ENCODE measurements at places on chromosomes 7 and 10.

GRCh38 chr7:76318488-76319353 lies 16.2 kb downstream of the HSPB1 start:
- peak; percentile 69 for DNase-seq

DNA sequence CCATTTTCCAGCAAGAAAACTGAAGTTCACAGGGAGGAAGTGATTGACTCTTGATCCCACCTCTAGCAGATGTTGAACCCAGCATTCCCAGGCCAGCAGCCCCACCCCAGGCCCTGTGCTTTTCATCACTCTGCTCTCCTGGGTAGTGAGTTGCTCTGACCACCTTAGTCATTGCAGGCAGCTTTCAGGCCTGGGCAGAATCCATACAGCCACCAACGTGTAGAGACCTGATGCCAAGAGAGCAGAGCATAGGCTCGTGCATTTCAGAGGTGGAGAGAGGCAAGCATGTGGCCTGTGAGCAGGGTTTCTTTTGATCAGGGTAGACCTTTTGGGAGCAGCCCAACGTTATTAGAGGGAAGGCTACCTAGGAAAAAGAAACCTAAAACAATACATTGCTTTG lies 334.6 kb downstream of the PTEN start:
- no peak for DNase-seq

GRCh38 chr7:33809228-33809627 lies 96.1 kb upstream of the BMPER start:
- DNase-seq: no peak

GRCh38 chr7:91228927-91229558 lies 35.2 kb upstream of the FZD1 start:
- DNase-seq: no peak

DNA sequence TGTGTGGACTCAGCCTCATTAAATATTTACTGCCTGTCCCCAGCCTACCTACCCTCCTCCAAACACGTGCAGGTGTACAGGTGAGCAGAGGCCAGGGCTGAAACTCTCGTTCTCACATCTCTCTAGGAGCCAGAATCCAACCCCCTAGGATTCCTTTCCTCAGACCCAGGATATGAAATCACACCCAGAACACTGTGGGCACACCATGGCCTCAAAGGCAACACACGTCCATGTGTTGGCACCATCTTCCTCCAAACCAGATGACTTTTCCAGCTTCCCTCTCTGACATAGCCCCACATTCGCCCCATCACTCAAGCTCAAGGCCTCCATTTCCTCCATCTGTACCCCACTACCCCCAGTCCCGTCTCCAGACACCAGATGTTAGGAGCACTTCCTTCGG lies 51.8 kb upstream of the DUSP5 start:
- DNase-seq: no peak

DNA sequence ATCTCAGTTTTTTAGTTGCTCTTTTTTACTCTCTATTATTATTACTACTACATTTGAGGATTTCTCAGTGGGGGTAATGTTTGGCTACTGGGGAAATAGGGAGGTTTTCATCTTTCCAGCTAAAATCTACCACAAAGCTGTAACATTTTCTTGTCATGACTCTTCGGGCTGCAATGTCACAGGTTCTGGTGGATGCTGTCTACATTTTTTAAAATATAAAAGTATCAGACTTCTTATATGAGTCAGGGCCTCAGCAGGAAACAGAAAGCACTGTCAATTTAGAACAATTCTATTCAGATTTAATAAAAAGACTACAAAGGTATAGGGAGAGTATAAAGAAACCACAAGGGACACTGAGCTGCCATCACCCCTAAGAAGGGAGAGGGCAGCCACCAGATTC lies 61.6 kb downstream of the DNAJC12 start:
- no peak for DNase-seq
